Esophagus mucosa (tissue), 1 donor: ENCODE measurements at places on chromosomes 4 and X. TPM values are rescaled to one million over a fixed set of nuclear protein-coding genes. Genes with fewer than 3 reads are reported as not detected.

The GPM6B gene
- total RNA-seq, result 3.6 TPM

The APOOL gene
- 16.4 TPM for total RNA-seq

The DDX53 gene
- total RNA-seq, result not detected

The COL25A1 gene
- total RNA-seq, result 0.04 TPM

The TLR8 gene
- 0.32 TPM for total RNA-seq

The HSD17B13 gene
- not detected for total RNA-seq

The FRG2 gene
- not detected for total RNA-seq

The RAB9B gene
- total RNA-seq, result 0.16 TPM

The HTR2C gene
- total RNA-seq, result not detected

The FAM184B gene
- 0.16 TPM for total RNA-seq

The CACNA1F gene
- 0.28 TPM for total RNA-seq

The MAGEB17 gene
- total RNA-seq, result not detected

The GLRA2 gene
- not detected for total RNA-seq

The ZNF595 gene
- total RNA-seq, result 6.9 TPM

The INTU gene
- total RNA-seq, result 7.9 TPM

The UBE2K gene
- 81.1 TPM for total RNA-seq

The OTUD5 gene
- 20.3 TPM for total RNA-seq

The TMPRSS11F gene
- 12.4 TPM for total RNA-seq

The GRID2 gene
- not detected for total RNA-seq

The IBSP gene
- total RNA-seq, result not detected

The JAKMIP1 gene
- total RNA-seq, result not detected

The SPARCL1 gene
- total RNA-seq, result 31.0 TPM

The XPNPEP2 gene
- 0.36 TPM for total RNA-seq

The ERVMER34-1 gene
- 5.1 TPM for total RNA-seq

The MAGEA10 gene
- total RNA-seq, result not detected

The TFDP3 gene
- not detected for total RNA-seq

The SORBS2 gene
- total RNA-seq, result 9.3 TPM

The CFAP47 gene
- not detected for total RNA-seq

The PROM1 gene
- total RNA-seq, result 5.2 TPM

The SLC7A11 gene
- total RNA-seq, result 16.3 TPM

The NSG1 gene
- 58.5 TPM for total RNA-seq

The PCYT1B gene
- 0.64 TPM for total RNA-seq

The ZFX gene
- total RNA-seq, result 28.4 TPM

The SLITRK4 gene
- total RNA-seq, result 0.32 TPM

The NDP gene
- total RNA-seq, result not detected

The GPRASP3 gene
- total RNA-seq, result 1.8 TPM
